Left lobe of liver (tissue), 2 donors: ENCODE measurements at places on chromosomes 7 and 10.

GRCh38 chr10:78768876-78769275 lies 299.9 kb upstream of the ZMIZ1 start:
- no peak for DNase-seq

DNA sequence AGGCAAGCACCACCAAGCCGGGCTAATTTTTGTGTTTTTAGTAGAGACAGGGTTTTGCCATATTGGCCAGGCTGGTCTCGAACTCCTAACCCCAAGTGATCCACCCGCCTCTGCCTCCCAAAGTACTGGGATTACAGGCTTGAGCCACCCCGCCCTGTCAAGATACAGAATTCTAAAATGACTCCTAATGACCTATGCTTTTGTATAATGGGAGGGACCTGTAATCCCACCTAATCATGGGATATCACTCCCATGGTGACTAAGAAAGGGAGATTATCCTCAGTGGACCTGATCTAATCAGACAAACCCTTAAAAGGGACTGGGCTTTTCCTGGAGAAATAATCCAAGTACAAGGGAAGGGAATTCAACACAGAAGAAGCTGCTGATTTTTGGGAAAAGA lies 28.8 kb downstream of the SAMD8 start:
- no peak for DNase-seq

DNA sequence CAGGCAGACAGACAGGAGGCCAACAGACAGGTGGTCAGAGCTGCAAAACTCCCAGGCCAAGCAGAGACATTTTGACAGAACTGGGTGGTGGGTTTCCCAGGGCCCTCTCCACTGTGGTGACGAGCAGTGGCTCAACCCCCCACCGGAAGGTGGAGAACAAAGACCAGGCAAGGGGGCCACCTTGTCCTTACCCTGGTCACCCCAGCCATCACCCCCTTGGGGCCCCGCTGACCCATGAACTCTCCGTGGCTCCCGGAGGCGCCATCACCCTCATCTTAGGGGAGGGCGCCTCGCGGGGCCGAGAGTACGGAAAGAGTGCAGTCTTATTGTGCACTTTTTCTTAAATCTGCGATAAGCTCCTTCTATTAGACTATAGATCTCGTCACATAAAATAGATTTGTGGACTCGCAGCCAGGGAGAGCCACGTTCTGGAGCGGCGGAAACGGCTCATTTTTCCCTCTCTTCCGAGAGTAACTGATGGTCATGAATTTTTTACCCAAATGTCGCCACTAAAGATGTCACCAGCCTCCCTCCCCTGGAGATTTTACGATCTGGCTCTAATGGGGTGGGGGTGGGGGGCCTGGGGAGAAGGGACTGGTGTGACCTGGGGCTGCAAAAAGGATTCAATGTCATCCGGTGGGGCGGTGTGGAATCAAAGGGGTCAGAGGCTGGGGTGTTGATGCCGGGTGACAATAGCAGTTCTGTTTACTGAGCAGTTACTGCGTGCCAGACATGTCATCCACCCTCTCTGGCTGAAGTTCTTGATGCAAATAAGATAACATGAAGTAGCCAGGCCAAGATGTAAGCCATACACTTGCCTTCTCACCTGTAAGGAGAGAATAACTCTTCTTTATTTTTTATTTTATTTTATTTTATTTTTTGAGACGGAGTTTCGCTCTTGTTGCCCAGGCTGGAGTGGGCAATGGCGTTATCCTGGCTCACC lies 71.1 kb upstream of the MYL10 start:
- no peak for DNase-seq

DNA sequence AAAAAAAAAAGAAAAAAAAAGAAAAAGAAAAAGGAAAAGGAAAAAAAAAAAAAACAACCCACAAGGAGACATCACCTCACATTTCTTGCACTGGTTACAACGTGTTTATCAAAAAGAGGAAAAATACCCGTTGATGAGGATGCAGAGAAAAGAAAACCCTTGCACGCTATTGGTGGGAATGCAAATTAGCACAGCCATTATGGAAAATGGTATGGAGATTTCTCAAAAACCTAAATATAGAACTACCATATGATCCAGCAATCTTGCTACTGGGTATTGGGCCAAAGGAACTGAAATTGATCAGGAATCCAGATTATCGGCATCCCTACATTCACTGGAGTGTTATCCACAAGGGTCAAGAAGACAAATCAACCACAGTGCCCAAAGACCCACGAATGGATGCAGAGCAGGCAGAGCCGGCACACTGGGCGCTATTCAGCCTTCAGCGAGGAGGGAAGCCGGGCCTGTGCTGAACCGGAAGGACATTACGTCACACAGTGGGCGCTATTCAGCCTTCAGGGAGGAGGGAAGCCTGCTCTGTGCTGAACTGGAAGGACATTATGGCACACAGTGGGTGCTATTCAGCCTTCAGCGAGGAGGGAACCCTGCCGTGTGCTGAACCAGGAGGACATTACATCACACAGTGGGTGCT lies 258.7 kb downstream of the ZMYND11 start:
- DNase-seq = no peak

DNA sequence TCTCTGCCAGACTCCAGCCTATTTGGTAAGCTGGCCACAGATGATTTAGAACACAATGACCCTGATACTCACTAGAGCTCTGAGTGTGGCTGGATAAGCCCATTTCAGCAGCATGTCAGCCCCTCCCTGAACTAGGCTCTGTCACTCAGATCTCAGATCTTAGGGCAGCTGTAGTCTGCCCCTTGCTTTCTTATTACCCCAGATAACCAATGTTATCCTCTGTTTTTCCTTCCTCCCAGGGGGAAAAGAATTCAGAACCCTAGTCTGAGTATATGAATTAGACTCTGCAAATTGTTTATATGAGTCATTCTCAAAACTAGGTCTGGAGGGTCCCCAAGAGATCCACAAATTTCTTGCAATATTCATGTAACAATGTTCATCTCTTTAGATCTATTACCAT lies 286.2 kb downstream of the KCNMA1 start:
- no peak for DNase-seq

DNA sequence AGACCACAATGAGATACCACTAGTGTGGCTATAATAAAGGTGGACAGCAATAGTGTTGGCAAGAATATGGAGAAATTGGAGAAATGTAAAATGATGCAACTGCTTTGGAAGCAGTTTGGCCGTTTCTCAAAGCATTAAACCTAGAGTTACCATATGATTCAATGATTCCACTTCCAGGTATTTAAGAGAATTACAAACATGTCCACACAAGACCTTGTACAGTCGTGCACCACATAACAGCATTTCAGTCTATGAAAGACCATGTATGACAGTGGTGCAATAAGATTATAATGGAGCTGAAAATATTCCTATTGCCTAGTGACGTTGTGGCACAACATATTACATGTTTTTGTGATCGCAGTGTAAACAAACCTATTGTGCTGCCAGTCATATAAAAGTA lies 29.6 kb downstream of the CCDC172 start:
- no peak for DNase-seq

GRCh38 chr7:22601003-22601402 lies 101.0 kb upstream of the STEAP1B start:
- no peak for DNase-seq

DNA sequence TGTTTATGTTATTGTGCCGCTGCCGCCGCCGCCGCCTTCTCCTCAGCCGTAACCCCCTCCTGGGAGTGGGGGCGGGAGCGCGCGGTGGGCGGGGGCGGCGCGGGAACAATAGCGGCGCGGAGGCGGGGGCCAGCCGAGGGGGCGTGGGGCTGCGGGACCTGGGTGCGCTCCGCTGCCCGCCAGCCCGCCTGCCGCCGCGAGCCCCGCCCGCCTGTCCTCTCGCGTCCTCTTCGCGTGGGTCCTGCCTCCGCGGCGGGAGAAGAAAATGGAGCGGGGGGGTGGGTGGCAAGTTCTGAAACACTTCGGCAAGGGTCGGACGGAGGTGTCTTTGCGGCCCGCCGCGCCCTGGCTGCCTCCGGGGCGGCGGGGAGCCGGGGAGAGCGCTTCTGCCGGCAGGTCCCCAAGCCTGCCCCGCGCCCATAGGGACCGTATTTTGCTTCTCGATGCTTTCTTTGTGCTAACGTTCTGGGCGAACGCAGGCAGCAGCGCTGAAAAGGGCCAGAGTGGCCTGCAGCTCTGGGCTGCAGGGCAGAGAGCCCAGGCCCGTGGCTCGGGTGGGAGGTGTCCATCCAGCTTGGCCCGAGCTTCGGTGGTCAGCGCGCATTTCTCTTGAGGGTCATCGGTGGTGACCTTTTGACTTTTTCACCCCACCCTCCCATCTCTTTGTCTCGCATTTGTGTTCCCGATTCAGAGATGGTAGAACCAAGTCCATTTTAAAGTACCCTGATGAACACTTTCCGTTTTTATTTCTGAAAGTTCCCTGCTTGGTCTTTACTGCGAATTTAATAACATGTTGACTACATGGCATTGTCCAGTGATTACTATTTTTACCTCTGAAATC lies 613 bp downstream of the MAPK8 start:
- DNase-seq = no peak

DNA sequence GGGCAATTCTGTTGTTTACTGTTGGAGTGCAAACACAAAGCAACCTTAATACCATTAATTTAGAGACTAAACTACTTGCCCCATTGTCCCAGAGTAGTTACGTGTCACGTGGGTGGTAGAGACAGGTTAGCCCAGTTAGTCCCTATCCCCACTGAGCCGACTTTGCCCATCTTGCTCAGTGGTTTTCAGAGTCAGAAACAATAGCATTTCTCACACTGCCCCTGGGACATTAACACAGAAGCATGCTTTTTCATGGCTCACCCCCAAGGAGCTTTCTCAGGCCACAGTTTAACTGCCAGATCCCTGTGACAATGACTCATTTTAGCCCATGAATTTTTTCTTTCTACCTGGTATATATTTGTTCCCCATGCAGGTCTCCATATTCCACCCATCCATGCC lies 271.0 kb downstream of the POU6F2 start:
- DNase-seq = no peak

DNA sequence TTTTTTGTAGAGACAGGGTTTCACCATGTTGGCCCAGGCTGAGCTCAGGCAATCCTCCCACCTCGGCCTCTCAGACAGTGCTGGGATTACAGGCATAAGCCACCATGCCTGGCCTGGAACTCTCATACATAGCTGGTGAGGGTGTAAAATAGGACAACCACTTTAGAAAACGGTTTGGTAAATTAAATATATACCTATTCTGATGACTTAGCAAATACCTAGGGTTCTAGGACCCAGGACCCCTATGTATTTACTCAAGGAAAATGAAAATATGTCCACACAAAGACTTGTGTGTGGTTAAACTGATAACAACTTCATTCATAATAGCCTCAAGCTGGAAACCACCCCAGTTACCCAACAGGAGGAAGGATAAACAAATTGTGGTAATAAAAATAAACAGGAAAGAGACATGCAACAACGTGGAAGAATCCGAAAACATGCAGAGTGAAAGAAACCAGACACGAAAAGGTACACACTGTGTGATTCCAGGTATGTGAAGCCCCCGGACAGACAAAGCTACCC lies 52.7 kb downstream of the CARD11 start:
- DNase-seq = no peak

DNA sequence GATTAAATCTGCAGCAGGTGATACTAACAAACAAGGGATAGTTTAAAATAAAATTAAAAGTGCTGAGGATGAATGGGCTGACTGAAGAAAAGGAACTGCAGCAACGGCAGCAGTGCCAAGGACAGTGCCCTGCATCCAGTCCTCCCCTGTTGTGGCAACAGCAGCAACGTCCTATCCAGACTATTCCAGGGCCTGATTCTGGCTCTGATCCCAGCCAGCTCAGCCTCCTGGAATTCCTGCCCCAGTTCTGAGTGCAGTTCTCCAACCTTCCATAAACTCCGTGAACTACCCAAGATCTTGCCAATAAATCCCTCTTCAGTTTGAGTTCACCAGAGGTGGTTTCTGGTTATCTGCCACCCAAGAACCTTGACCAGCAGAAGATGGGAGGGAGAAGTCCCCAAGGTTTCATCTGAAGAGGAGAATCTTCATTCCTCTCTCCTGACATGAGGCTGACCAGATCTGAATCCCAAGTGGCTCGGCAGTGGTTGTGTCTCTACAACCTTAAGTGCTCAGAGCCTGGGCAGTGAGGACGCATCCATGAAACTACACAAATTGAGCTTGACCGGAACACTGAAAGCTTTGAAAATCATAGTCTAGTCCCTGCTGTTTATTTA lies 115.8 kb downstream of the SORBS1 start:
- peak; percentile 93 for DNase-seq

- DNase-seq = no peak
Measured at GRCh38 chr10:108598831-108599230, 1324.5 kb downstream of the XPNPEP1 start.

- no peak for DNase-seq
Measured at GRCh38 chr10:102814453-102814871, 22.8 kb downstream of the CYP17A1 start.

- no peak for DNase-seq
Measured at GRCh38 chr7:505171-505570, 14.5 kb downstream of the PDGFA start.

DNA sequence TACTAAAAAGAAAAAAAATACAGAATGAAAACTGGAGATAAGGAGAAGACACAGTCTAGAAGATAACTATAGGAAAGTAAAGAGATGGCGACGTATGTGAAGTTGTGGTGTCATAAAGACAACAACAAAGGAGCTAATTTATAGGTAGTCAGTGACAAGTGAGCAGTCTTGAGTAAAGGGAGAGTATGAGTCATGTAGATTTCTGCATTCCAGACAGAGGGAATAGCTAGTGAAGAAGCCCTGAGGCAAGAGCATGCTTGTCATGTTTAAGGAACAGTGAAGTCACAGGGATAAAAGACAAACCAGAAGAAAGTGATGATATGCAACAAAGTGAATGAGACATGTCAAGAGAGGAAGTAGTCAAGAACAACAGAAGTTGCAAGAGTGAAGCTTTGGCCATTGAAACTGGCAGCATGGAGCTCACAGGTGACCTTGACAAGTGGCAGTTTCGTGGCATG lies 2.3 kb upstream of the MIOS start:
- DNase-seq = no peak

DNA sequence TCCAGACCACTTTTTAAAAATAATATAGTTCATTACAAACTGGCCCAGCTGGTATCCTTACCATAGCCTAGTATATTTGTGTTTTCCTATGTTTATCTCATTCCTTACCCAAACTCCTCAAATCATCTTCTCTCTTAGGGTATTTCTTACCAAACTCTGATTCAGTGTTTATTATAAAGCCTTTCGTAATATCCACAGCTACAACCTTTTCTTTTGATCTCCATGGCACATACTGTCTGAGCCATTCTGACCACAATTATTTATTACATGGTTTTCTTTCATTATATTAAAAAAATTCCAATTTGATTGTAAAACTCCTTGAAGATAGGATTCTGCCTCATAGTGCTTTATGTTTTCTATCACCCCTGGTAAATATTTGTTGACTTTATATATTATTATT lies 94.2 kb downstream of the LRMDA start:
- DNase-seq = no peak

DNA sequence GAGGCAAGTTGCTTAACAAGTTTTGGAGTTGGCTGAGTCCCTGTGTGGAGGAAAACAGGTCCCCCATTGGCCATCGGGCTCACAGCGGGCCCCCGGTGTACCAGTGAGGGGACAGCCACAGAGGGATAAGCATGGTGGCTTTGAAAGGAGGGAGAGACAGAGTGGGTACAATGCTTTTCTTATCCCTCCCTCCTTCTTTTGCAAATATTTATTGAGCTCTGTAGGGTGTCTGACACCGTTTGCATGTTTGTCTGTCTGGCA lies 2.8 kb downstream of the HTRA1 start:
- no peak for DNase-seq

- no peak for DNase-seq
Measured at GRCh38 chr7:984361-985126, 1.6 kb downstream of the CYP2W1 start.
